ENCODE measurements at places on chromosomes 13 and 19.

DNA sequence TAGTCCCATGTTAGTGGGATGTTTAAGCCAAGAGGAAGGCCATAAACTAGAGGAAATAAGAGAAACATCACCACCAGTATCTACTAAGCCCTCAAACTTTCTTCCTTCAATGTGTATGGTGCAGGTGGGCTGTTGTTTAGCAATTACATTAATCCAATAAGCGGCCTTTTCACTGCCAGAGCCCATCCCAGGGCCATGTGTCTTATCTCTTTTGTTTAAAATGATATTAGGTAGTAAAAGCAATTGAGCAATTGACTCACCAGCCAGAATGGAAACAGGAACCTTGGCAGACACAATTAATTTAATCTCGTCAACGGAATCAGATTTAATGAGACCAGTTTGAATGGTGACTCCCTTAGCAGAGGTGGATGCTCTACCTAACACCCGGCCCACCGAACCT, 1503.5 kb downstream of the UQCRFS1 start:
- DNase-seq, result no peak

DNA sequence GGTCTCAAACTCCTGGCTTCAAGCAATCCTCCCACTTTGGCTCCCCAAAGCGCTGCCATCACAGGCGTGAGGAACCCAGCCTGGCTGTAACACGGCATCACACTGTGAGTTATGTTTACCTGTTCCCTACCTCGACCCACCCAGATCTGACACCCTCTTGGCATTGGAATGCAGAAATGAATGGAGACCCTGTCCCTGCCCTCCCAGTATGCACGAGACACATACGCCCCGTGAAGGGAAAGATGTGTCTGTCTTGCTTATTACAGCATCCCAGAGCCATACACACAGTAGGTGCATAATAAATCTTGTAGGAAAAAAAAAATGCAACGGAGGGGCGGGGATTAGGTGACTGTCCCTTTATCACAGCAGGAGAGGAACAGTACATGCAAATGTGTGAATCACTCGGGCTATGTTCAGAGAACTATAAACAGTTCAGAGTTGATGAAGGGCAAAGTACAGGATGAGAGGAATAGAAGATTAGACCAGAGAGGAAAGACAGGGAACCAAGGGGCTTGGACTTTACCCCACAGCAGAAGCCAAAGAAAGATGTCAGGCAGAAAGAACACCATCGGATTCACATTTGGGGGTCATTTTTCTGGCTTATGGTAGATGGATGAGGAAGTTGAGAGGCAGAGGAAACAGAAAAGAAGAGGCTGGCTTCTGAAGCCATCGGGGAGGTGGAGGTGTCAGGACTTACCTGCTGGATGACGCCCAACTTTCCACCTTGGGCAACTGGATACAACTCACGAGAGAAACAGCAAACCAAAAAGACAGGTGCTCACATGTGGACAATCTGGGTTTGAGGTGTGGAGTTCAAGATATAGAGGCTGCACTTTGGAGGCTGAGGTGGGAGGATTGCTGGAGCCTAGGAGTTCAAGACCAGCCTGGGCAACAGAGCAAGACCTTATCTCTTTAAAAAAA, 94.3 kb downstream of the INSR start:
- no peak for DNase-seq

DNA sequence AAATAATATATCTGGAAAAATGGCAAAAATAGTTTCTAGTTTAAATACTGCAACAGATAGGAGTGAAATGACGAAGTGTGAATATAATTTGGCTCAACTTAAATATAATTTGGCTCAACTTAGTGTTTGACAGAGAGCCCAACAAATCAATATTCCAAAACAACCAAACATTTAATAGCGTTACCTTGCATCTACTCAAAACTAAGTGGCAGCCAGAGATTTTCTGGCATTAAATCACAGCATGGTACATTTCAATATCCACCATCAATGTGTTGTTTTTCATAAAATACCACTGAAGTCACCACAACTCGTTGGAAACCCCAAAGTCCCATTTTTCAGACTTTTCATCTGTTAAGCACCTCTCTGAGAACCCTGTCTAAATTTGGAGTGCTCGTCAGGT, 69.6 kb downstream of the DCLK1 start:
- DNase-seq, result no peak

- no peak for DNase-seq
Measured at GRCh38 chr19:10685210-10685609, 16.0 kb upstream of the QTRT1 start.

- DNase-seq, result no peak
Measured at GRCh38 chr19:5115771-5116202, 146.9 kb downstream of the KDM4B start.

Data from skeletal muscle cell (primary cell).